Brain microvascular endothelial cell (primary cell): ENCODE measurements at places on chromosomes 2 and 18.

- DNase-seq, result peak; percentile 11
Observed at GRCh38 chr2:8754106-8754776, 72.4 kb downstream of the ID2 start.

GRCh38 chr18:58097121-58097906 is 53.3 kb downstream of the NEDD4L start:
- DNase-seq, result peak; percentile 18

DNA sequence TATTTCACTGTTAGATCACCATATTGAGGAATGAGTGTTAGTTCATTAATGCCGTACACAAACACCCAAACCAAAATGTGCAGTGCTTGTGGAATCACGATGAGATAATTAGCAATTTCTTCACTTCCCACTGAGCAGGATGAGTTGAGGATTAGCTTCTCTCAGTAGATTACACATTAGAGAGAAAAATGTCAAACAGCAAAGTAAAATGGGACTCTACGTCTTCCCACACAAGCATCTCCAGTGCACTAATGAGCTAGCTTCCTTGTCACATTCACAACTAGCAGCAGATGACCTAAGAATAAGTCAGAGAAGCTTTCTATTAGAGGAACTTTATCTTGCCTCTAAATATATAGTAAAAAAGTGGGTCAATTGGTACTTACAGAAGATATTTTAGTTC is 926.9 kb downstream of the TSN start:
- DNase-seq, result no peak

DNA sequence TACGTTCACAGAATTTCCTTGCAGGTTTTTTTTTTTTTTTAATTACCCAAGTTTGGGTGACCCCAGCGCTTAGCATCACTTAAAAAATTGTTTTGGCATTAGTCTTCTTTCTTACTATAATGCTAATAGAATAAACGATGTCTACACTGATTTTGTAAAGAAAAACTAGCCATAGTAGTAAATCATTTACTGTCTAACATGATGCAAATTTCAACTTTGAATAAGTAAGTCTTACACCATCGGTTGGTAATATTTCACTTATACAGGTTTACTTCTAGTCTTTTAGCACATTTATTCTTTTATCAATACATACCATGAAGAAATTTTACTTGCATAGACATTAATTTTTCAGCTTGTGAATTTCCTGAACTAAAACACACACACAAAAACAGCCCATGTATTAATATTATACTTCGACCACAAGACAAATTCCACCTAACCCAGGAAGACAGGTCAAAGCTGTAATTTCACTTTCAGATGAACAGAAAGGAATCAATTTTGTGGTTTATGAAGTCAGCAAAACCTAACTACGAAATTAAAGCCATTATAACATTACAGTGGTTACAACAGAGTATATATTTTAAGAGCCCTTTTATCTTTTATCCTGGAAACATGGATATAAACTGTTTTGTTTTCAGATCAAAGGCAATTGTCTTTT is 1.9 kb downstream of the YES1 start:
- DNase-seq, result no peak
